Endothelial cell of umbilical vein (primary cell): ENCODE measurements at places on chromosomes 16 and 17. TPM values are rescaled to one million over a fixed set of nuclear protein-coding genes. Genes with fewer than 3 reads are reported as not detected.

GRCh38 chr17:64692187-64692586 lies 30.1 kb upstream of the SMURF2 start:
- no peak overlapping the region for H3K27ac ChIP-seq
- H3K4me3 ChIP-seq: no peak overlapping the region
- peak; percentile 44 for DNase-seq
- H3K4me1 ChIP-seq: peaks cover 9% of the 10 kb centered on the region
- no peaks in the 10 kb centered on the region for H3K36me3 ChIP-seq
- no peaks in the 10 kb centered on the region for H3K27me3 ChIP-seq

GRCh38 chr16:49466529-49466831 lies 92.9 kb downstream of the C16orf78 start:
- no peak overlapping the region for H3K4me3 ChIP-seq
- no peak overlapping the region for H3K27ac ChIP-seq
- no peaks in the 10 kb centered on the region for H3K4me1 ChIP-seq
- H3K36me3 ChIP-seq: no peaks in the 10 kb centered on the region

GRCh38 chr17:82023447-82024241 lies 539 bp downstream of the LRRC45 start:
- peak overlapping the region; percentile 41 for H3K4me3 ChIP-seq
- no peak overlapping the region for H3K27ac ChIP-seq
- no peaks in the 10 kb centered on the region for H3K36me3 ChIP-seq
- no peak for DNase-seq

The C17orf100 gene
- total RNA-seq: 1.4 and 1.6 TPM in 2 replicates

The CEP20 gene
- total RNA-seq: 28.0 and 30.5 TPM in 2 replicates

The CCL7 gene
- total RNA-seq: not detected in 2 replicates

The FKBP10 gene
- 163 and 168 TPM in 2 replicates for total RNA-seq
